ENCODE measurements at places on chromosomes 4 and X. TPM values are rescaled to one million over a fixed set of nuclear protein-coding genes. Genes with fewer than 3 reads are reported as not detected.

ERAS gene
- polyA plus RNA-seq: not detected

TRMT44 gene
- polyA plus RNA-seq: 5.4 TPM

FGFBP1 gene
- 78.7 TPM for polyA plus RNA-seq

SPANXB1 gene
- not detected for polyA plus RNA-seq

YY2 gene
- polyA plus RNA-seq: not detected

TRIM60 gene
- not detected for polyA plus RNA-seq

RBBP7 gene
- polyA plus RNA-seq: 110 TPM

MAOA gene
- 133 TPM for polyA plus RNA-seq

CTPS2 gene
- 6.0 TPM for polyA plus RNA-seq

SULT1B1 gene
- polyA plus RNA-seq: 29.8 TPM

FAM9B gene
- not detected for polyA plus RNA-seq

ZNF674 gene
- 1.4 TPM for polyA plus RNA-seq

RASGEF1B gene
- 7.2 TPM for polyA plus RNA-seq

ENPP6 gene
- polyA plus RNA-seq: under 0.01 TPM

RHOXF1 gene
- not detected for polyA plus RNA-seq

DIPK2B gene
- 0.69 TPM for polyA plus RNA-seq

VEGFC gene
- 6.6 TPM for polyA plus RNA-seq

DMRTC1 gene
- not detected for polyA plus RNA-seq

PABPC1L2A gene
- polyA plus RNA-seq: not detected

FAM114A1 gene
- polyA plus RNA-seq: 49.5 TPM

HAUS7 gene
- polyA plus RNA-seq: 15.0 TPM

PDZD4 gene
- polyA plus RNA-seq: 1.2 TPM

HERC5 gene
- polyA plus RNA-seq: 3.0 TPM

PARM1 gene
- 22.2 TPM for polyA plus RNA-seq

SHROOM4 gene
- polyA plus RNA-seq: 0.46 TPM

GAGE12F gene
- not detected for polyA plus RNA-seq

SOX3 gene
- polyA plus RNA-seq: not detected

GLRA2 gene
- 0.42 TPM for polyA plus RNA-seq

MAGEB2 gene
- not detected for polyA plus RNA-seq

PCDH19 gene
- not detected for polyA plus RNA-seq

P2RY4 gene
- polyA plus RNA-seq: 0.46 TPM

SLC16A2 gene
- polyA plus RNA-seq: 1.2 TPM

TRPC5OS gene
- not detected for polyA plus RNA-seq

PHEX gene
- not detected for polyA plus RNA-seq

ABCB7 gene
- 8.4 TPM for polyA plus RNA-seq

All from sigmoid colon (tissue), 7 donors.